LoVo (cell line): ENCODE measurements at places on chromosomes 3 and 15.
A peak's percentile ranks its signal among the peaks of the same experiment; 100 is the strongest.

DNA sequence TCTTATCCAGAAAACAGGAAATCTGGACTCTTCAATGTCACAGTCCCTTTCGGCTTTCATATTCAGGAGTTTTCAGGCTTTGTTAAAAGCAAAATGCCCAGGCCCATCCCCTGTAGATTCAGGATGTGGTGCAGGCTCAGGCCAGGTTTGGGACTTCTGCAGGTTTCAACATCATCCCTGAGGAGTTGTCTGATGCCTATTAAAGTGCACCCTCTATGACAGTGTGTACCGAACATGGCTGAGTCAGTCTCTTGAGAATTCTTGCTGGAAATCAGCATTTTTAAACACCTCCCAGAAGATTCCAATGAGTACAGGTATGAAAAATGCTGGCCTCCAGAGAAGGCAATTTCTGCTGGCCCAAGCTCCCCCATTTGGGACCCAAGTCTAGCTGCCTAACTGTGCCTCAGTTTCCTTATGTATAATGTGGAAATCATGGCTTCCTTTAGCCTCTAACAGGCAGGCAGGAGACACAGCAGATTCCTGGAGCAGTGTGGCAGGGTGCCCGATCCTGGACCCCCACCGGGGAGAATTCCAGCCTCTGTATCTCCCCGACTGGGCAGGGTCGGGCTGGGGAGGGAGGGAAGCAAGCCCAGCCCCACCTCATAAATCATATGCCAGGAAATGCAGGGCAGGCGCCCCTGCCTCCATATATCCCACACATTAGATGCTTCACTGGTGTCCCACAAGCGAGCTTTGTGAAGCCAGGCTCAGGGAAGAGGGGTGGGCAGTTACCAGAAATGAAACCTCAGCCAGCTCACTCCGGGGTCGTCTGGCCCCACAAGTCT is 44.4 kb upstream of the SLC6A11 start:
- no peak for DNase-seq

DNA sequence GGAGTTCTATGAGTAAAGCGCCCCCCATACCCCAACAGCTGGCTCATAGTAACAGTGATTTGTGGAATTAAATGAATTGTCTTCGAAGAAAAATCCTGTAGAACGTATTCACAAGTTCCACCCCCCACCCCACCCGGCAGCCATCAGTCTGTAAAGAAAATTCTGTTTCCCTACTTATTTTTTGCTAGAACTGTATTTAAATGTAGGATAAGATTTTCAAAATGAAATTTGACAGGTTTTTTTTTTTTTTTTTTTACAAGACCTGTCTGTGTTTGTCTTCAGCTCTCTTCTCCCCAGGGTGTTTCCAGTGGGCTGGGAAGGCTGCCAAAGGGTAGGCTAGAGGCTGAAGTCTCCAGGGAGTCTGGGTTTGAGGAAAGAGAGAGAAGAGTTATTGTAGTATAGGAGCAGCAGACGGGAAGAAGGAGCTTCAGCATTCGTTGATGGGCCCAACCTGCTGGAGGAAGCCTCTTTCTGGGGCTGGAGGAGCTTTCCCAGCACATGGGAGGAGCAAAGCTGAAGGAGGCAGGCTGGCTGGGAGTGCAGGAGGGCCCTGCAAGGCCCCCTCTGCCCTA is 130.6 kb upstream of the SEMA6D start:
- peak; percentile 19 for DNase-seq

GRCh38 chr15:69342460-69343076 is 43.9 kb downstream of the PAQR5 start:
- no peak for DNase-seq

GRCh38 chr3:88930611-88931010 is 176.8 kb upstream of the EPHA3 start:
- no peak for DNase-seq

- peak; percentile 47 for DNase-seq
These were observed 15.4 kb upstream of the RFC4 start for GRCh38 chr3:186821429-186822387.

DNA sequence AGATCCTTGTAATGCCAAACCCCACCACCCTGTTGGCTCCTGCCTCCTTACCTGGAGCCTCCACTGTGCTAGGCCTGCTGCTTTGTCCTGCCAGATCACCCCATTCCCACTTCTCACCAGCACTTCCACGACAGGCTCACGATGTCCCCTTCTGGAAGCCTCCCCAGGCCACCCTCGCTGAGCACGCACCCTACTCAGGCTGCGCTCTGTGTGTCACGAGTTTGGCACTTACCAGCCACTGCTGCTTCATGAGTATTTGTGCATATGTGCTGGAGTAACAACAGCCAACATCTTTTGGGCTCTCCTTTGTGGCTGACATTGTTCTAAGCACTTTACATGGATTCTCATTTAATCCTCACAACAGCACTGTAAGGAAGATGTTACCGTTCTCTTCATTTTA is 58.1 kb downstream of the PDIA5 start:
- DNase-seq = no peak

- no peak for DNase-seq
These were observed 185.0 kb downstream of the OR4M2 start for GRCh38 chr15:22265056-22265945.

GRCh38 chr3:117253636-117254035 is 544.1 kb downstream of the TUSC7 start:
- DNase-seq = no peak

DNA sequence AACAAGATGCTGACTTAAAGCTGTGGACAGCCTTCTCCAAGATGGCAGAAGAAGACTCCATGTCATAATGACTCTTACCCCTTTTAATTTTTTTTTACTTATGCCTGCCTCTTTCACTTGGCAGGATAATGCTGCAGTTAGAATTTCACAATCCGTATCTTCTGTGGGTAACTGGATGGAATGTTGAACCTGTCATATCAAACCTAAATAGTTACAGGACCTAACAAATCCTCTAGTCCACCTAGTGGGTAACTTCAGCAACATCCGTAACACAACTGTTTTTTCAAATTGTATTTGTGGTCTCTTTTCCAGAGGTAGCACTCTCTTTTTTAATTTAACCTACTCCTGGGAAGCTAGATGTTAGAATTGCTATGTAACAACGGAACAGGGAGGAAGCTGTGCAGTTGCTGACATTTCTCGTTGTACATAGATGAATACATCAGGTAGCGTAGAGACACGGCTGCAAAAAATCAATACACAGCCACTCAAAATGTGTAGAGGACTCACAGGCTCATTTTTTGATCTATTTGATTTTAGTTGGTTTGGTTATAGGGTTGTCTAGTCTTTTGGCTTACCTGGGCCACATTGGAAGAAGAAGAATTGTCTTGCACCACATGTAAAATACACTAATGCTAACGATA is 43.9 kb upstream of the TRPM1 start:
- DNase-seq = no peak

GRCh38 chr3:168714609-168715240 is 619.0 kb upstream of the GOLIM4 start:
- DNase-seq = no peak

DNA sequence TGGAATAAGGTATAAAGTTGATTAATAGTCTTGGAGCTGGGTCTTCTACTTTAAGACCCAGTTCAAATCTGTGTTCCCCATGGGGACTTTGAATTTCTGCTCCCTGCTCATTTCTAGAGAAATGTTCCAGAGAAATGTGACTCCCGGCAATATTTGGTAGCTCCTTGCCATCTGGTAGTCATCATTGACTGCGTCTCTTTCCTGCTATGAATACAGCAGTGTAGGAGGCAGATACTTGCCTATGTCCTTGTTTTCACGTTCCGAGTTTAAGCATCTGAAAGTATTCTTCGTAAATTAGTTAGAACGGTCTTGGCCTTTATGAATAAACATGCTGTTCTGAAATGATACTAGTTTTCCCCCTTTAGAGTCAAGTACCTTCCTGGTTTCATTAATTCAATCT is 352.9 kb downstream of the PTPRG start:
- no peak for DNase-seq

DNA sequence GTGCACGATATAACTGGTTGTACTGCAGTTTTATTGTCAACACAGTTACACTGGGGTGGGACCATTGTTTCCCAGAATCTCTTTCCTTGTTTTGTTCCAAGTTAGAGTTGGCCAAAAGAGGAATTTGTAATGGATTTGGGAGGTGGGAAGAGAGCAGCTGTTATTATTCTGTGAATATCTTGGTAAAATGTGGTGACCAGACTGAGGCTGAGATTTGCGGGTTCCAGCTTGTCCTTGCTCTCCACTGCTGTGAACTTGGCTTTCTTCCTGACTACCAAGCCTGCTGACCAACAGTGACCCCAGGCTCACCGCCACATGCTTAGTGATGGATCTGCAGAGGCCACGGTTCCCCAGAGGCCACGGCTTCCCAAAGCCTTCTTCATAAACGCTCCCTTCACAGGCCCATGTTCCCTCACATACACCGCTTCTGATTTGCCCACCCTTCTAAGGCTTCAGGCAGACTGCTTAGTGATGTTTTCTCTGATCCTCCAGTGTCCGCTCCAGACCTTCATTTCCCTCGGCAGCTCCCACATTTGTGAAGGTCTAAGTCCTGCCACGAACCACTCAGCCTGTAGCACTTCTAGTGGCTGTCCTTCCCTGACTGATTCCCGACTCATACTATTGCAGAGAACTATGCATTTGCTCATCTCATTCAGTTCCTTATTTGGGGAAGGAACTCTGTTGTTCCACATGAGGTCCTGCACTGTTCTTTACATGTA is 525.5 kb upstream of the RGMA start:
- DNase-seq = no peak

GRCh38 chr3:117656391-117656790 is 946.8 kb downstream of the TUSC7 start:
- no peak for DNase-seq

DNA sequence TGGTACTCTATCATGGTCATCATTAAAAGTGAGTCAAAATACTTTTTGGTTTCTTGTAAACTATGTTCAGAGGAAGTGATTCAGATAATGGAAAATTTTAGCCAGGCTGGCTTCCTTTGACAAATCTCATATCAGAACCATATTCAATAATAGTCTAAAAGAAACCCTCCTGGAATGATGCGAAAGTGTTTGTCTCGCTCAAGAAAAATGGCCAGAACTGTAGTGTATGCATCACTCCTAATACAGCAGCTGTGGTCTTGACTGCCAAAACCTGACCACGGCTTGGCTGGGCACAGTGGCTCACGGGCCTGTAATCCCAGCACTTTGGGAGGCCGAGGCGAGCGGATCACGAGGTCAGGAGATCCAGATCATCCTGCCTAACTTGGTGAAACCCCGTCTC is 35.6 kb upstream of the KCNMB2 start:
- no peak for DNase-seq

GRCh38 chr15:77710637-77711036 is 77.9 kb upstream of the LINGO1 start:
- DNase-seq = no peak
